ENCODE measurements at places on chromosomes 5 and 9. TPM values are rescaled to one million over a fixed set of nuclear protein-coding genes. Genes with fewer than 3 reads are reported as not detected.

The SPATA6L gene
- total RNA-seq, result 2.5 TPM

The GABRA1 gene
- not detected for total RNA-seq

The DIPK1B gene
- total RNA-seq, result 0.48 TPM

The CAAP1 gene
- 22.7 TPM for total RNA-seq

DNA sequence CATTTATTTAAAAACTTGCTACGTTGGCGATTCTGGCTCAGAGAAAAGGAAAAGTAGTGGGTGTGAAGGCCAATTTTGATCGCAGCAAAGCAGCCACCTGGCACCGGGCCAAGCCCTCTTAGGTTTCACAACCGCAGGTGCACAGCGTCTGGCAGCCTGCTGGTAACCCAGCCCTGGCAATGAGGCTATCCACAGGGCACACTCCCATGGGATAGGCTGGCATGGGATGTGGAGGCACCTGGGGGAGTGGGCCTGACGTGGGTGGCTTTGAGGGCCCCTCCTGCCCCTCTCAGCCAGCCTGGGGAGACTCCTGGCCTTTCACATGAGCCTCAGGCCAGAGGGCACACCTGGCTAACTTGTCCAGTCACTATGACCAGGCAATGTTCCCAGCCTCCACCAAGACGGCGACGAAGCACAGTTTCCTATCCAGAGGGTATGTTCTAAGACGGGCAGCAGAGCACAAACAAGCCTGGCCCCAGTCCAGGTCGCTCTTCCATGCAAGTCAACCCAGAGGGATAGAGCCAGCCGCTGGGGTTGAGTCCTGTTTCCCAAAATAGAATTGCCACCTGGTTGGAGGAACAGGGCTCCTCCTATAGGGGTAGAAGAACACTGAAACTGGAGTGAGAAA, 19.0 kb downstream of the CMBL start:
- peak overlapping the region; percentile 78 for H3K27ac ChIP-seq
- no peak overlapping the region for H3K4me3 ChIP-seq
- H3K36me3 ChIP-seq, result no peaks in the 10 kb centered on the region
- H3K27me3 ChIP-seq, result no peaks in the 10 kb centered on the region
- DNase-seq, result no peak

GRCh38 chr5:122129306-122129705, at the start of gene ZNF474:
Gene ZNF474 (plus strand): TSS chr5:122129546. CDS start chr5:122151991, 22,445 bp downstream.
- no peak for DNase-seq
- no peak within 1 kb of the TSS for H3K27ac ChIP-seq
- no peaks in the 10 kb centered on the region for H3K36me3 ChIP-seq
- no peaks in the 10 kb centered on the region for H3K4me1 ChIP-seq
- H3K4me3 ChIP-seq, result no peak within 1 kb of the TSS

DNA sequence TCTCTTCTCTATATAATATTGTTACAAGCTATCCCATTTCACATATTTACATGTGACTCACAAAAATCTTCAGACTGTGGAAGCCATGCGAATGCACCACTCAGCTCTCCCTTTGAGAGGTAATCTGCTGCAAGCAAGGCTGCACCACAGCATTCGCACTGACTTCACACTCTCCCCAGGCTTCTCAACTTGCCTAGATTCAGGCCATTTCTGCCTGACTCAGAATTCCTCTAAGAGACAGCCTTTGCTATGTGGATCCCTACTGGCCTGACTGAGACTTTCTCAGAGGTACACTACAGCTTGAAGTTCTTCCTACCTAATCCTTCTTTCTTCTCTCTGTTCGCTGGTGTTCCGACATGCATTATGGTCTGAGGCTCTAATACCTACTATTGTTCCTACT, 21.1 kb upstream of the DMRTA1 start:
- H3K4me1 ChIP-seq, result no peaks in the 10 kb centered on the region
- no peak for DNase-seq
- no peak overlapping the region for H3K4me3 ChIP-seq
- no peaks in the 10 kb centered on the region for H3K36me3 ChIP-seq

- H3K4me1 ChIP-seq, result peaks cover 76% of the 10 kb centered on the region
- DNase-seq, result no peak
- H3K27me3 ChIP-seq, result no peaks in the 10 kb centered on the region
- H3K36me3 ChIP-seq, result no peaks in the 10 kb centered on the region
- peak overlapping the region; percentile 100 for H3K4me3 ChIP-seq
- H3K27ac ChIP-seq, result peak overlapping the region; percentile 99
Measured at GRCh38 chr5:154757814-154758406, 2.7 kb downstream of the LARP1 start.

GRCh38 chr5:61286446-61287132, 45.5 kb upstream of the ZSWIM6 start:
- H3K4me3 ChIP-seq, result no peak overlapping the region
- no peaks in the 10 kb centered on the region for H3K4me1 ChIP-seq
- no peaks in the 10 kb centered on the region for H3K27me3 ChIP-seq
- H3K27ac ChIP-seq, result peak overlapping the region; percentile 27

GRCh38 chr5:163727028-163727427, 221.6 kb downstream of the MAT2B start:
- no peaks in the 10 kb centered on the region for H3K36me3 ChIP-seq
- H3K27me3 ChIP-seq, result no peaks in the 10 kb centered on the region
- no peak overlapping the region for H3K27ac ChIP-seq
- H3K4me3 ChIP-seq, result no peak overlapping the region
- no peak for DNase-seq

The HTR4 gene
- not detected for total RNA-seq

Data from esophagus squamous epithelium (tissue), 5 donors.